Activated T-cell treated with anti-CD3 and anti-CD28 coated beads for 24 hours (primary cell): ENCODE measurements at places on chromosomes 4 and X.

DNA sequence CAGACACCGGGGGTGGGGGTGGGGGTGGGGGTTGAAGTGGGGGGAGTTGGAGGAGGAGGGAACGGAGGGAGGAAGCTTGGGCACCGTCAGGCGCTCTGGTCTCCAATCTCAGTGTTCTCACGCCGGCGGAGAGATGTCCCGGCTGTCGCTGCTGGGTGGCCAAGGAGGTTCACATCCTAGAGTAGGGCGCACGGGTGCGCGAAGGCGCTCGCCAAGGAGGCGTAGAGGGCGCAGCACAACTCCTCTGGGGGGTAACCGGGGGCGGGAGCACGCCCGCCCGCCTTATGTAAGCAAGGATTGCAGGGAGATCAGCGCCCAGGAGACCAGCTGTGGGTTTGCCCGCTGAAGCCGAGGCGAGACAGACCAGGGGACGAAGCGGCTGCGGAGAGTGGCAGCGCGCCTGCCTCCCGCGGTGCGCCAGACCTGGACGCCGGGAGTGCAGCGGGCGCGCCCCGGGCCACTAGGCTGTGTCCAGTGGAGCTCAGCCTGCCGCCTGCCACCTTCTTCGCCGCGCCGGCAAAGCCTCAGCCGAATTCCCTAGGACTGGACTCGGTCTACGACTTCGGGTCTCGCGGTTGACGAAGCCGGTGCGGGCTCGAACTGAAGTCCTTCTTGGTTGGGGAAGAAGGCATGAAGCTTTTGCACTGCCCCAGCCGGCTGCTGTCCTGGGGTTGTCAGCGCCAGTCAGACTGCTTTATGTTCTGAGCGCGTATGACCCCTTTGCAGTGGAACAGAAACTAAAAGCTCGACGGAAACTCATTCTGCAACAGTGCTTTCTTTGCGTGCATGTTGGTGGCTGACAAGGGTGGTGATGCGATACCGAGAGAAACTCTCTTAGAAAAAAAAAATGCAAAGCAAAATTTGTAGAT is 707 bp upstream of the UNC5C start:
- DNase-seq, result no peak

DNA sequence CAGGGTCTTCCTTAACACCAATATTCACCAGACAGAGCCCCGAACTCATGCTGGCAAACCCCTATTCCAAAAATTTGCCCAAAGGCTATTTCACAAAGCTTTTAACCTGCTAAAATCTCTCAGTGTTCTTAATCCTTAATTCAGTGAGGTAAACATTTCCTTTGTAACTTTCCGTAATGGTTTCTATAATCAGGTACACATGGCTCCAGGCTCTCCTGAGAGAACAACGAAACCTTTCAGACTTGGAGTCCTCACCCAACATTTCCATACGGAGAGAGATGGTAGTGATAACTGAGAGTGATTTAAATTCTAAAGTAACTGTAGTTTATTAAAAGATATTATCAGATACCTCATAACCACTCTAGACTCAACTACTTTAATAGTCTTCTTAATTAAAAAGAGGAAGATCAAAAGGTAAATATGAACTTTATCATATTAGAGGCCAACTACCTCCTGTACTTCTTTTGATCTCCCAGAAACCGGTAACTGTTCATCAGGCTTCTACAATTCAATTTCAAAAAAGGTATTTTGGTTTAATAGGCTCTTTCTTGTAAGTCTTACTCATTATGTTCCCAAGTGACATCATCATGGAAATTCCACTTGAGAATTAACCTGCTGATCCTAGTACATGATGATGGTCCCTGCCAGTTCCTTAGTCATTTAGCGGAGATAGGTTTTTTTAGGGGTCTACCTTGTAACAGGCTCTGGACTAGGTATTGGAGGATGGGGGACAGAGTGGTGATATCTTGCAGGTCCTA is 91.4 kb upstream of the UCP1 start:
- DNase-seq, result no peak

- DNase-seq, result no peak
These were observed 247.8 kb upstream of the DKK2 start for GRCh38 chr4:107283587-107284559.

DNA sequence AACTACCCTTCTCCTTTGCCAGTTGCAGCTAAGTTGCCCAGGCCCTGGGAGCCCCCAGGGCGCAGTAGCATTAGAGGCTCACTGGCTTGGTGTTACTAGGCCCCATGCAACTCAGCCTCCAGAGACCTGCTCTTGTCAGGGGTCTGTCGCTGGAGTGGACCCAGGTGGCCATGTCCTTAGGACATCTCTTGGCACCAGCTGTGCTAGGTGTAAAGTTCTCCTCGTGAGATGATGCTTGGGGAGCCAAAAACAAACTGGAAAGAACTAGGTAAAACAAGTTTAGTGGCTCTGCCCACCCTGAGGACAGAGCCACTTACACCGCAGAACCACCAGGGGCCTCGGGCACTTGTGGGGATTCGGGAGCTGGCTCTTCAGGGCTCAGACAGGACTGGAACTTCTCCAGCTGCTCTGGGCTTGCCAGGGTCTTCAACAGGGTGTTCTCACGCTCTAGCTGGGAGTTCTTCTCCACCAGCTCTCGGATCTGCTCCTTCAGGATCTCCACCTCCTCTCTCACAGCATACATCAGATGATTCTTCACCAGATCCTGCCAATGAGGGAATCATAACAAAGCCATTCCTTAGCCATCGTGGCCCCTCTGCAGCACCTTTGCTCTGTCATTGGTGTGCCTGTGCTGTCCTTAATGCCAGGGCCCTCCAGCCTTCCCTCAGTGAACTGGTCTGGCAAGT is 61.2 kb downstream of the TSC22D3 start:
- DNase-seq, result no peak

DNA sequence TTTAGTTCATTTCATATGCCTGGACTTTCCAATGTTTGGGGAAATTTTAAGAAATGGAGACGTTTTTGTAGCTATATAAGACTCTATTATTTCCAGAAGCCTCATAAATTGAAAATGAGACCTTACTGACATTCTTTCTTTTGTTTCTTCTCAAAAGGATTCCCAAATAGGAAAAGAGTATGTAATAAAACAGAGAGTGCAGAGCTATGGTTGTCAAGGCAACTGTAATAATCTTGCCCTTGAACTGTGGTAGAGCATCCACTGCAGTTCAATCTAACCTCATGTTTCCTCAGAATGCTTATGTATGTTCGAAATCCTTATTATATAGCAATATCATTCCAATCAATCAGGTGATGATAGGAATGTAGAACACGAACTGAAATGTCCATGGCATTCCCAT is 54.1 kb downstream of the AMELX start:
- no peak for DNase-seq

DNA sequence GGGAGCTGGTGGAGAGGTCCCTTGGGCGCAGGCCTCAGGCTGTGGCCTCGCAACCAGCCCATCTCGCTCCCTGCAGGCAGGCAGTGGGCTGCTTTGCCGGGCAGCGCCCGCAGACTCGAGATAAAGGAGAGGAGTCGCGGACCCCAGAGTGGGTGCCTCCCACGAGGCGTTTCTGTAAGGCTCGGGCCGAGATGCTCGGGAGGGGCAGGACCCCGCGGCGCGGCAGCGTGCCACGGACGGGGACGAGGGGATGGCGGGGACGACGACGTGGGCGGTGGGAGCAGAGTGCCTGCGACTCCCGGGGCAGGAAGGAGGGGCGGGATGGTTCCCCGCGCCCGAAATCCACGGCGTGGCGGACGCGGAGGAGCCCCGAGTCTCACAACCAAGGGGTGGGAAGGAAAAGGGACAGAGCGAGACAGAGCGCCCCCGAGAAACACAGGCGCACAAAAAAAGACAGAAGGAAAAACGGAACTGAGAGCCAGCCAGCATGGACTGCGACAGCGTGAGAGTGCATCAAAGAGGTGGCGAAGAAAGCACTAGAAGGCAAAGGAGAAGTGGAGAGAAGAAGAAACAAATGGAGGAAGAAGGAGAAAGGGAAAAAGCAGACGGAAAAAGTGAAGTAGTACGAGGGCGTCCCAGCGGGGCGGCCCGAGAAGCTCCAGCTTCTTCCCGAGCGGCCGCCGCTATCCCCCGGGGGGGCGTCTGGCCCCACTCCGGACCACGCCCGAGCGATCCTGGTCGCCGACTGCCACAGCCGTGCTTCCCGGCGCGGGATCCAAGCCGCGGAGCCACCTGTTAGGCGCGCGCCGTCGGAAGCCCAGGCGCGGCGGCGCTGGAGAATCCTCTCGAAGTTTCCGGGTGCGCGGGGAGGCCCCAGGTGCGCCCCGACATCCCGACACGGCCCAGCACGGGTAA is 1.5 kb downstream of the BEND4 start:
- DNase-seq, result no peak

DNA sequence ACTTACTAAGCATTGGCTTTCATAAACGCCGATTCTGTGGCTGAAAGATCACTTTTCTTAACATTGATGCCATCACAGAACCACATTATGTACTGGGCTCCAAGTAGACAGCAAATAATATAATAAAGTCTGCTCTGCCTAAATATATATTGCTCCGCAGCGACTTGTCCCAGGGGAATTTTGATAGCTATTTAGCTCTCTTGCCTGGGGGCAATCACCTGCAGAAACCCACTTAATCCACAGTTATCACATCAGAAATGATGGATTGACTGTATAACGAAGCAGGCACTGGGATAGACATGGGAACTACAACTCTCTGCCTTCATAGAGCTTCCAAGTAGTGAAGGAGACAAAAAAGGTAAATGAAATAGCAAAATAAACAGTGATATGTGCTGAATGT is 48.0 kb upstream of the MYOZ2 start:
- DNase-seq, result no peak

GRCh38 chr4:184983672-184984356 is 34.5 kb upstream of the HELT start:
- peak; percentile 52 for DNase-seq

- no peak for DNase-seq
These were observed 386.5 kb downstream of the GPAT3 start for GRCh38 chr4:83922402-83922801.

DNA sequence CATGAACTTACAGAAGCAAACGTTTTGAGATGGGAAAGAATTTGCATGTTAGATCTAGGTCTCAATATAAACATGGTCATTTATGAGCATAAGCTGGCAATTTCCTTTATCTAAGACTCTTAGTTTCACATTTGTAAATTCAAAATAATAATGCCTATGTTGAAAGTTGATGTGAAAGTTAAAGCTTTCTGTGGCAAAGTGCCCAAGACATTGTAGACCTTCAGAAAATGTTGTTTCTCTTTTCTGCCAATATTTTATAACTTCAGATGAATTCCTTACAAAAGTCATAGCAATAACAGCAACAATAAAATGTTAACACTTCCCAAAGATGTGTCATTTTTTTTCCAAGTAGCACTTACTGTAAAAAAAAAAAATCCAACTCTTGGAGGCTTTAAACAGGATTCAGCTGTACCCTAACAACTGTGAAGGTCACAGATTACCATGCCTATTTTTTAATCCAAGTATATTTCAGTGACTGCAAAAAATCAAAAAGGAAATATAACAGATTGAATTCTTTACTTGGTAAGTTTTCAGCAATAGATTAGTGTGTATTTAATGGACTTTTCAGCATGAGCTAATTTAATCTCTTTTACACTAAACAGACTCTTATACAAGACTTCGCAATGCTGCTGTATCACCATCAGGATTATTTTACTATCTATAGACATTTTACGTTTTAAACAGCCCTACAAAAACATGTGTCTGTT is 206.5 kb upstream of the PDE5A start:
- DNase-seq, result no peak

GRCh38 chr4:85748654-85749053 is 273.7 kb downstream of the ARHGAP24 start:
- DNase-seq, result no peak

DNA sequence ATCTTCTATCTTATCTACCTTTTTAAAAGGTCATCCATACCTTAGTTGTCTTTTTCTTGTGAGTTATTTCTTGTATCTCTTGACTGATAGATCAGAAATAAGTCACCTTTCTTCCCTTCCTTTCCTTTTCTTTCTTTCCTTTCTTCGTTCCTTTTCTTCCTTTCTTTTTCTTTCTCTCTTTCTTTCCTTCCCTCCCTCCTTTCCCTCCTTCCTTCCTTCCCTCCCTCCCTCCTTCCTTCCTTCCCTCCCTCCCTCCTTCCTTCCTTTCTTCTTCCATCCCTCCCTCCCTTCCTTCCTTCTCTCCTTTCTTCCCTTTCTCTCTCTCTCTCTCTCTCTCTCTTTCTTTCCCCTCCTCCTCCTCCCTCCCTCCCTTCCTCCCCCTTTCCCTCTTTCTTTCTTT is 93.5 kb downstream of the CEP135 start:
- DNase-seq, result no peak

DNA sequence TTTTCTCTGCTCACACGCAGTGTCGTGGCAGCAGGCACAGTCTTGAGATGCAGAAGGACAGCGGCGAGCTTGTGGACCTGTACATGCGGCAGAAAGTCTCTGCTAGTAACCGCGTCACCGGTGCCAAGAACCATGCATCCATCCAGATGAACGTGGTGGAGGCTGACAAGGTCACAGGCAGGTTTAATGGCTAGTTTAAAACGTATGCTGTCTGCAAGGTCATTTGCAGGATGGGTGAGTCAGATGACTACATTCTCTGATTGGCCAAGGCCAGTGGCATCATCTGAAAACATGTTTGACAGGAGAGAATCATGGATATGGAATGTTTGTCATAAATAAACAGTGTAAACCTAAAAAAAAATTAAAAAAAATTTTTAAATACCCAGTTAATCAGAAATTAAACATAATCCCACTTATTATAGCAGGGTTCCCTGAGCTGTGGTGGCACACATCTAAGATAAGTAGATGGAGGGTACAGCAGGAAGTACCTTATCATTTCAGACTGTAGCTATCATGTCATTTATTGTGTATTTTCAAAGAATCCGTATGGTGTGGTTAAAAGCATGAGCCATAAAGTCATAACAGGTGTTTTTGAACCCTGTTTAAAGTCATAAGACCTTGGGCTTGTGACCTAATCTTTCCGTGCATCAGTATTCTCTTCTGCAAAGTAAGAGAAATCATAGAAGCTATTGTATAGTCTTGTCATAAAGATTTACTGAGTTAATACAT is 7.5 kb upstream of the BMP2K start:
- DNase-seq, result no peak

DNA sequence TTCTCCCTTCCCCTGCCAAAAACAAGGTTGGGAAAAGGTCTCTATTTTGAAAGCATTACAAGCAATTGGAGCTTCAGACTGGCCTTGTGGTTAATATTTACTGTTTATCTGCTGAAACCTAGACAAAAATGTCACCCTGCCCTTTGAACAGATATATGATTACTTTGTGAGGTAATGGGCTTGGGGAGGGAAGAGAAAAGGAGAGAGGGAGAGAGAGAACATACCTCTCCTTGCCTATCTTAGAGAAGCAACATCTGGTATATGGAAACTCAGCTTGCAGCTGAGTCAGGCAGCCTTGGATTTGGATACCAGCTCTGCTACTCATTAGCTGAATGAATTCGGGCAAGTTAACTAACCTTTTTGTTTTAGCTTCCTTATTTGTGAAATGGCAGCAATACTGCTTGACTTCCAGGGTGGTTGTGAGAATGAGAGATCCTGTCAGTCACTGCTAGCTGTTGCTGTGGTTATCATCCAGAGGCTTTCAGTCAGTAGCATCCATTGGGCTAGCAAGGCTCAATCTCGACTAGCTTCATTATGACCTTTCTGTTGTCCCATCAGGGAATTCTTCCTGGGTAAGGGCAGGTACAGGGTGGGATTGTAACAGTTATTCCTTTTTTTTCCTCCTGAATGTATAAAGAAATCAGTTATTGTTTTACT is 41.1 kb downstream of the ZFX start:
- no peak for DNase-seq
